ENCODE measurements at places on chromosomes 13 and 19.

- DNase-seq = no peak
Observed at GRCh38 chr13:44210525-44210924, 163.1 kb upstream of the SERP2 start.

DNA sequence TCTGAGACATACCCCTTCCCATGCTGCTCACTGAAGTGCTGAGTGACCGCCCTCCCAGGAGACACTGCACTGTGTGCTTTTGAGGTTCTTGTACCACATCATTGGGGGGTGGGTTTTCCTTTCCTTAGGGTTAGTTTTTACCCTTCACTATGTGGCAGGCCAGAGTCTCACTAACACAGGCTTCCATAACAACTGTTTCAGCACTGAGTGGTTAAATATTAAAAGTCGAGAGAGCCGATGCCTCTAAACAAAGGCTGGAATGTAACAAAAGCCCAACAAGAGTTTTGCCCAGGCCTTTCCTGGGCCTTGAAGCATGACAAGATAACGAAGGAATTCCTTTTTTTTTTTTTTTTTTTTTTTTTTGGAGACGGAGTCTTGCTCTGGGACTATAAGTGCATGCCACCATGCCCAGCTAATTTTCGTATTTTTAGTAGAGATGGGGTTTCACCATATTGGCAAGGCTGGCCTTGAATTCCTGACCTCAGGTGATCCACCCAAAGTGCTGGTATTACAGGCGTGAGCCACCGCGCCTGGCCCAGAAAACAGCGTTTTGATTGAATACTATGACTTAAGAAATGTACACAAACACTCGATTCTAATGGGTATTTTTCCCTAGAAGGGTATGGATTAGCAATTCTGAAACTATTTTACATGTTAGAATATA is 46.5 kb downstream of the ZNF823 start:
- DNase-seq = no peak

GRCh38 chr13:28455580-28456194 is 39.2 kb downstream of the FLT1 start:
- no peak for DNase-seq

DNA sequence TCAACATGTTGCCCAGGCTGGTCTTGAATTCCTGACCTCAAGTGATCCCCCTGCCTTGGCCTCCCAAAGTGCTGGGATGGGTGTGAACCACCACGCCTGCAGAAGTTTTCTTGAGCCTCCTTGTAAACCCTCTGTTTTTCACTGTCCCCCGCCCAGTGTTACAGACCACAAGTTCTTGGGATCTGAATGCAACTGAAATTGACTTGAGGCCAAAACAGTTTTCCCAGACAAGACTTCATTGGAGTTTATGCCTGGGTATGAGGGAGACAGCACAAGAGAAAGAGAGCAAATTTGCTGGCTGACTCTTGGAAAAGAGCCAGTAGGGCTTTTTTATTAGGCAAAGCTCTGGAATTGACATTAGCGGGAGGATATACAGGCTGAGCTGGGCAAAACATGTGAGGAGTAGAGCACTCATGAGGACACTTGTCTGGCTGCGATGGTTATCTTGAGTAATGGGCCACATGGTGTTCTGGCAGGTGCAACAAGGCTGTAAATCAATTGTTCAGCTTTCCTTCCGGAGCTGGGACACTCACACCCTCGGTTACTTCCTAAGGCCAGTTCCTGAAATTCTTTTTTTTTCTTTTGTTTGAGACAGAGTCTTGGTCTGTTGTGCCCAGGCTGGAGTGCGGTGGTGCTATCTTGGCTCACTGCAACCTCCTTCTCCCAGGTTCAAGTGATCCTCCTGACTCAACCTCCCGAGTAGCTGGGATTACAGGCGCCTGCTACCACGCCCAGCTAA is 12.7 kb upstream of the HNRNPL start:
- peak; percentile 78 for DNase-seq

DNA sequence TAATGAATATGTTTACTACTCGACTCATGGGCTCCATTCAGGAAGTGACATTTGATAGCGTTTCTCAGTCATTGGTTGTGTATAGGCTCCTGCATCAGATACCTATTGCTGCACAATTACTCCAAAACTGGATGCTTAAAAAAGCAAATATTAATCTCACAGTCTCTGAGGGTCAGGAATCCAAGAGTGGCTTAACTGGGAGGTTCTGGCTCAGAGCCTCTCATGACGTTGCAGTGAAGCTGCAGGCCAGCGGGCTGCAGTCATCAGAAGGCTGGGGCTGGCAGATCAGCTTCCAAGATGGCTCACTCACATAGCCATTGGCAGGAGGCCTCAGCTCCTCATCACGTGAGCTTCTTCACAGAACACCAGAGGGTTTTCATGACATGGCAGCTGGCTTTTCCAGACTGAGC is 525.1 kb upstream of the NBEA start:
- DNase-seq = no peak

DNA sequence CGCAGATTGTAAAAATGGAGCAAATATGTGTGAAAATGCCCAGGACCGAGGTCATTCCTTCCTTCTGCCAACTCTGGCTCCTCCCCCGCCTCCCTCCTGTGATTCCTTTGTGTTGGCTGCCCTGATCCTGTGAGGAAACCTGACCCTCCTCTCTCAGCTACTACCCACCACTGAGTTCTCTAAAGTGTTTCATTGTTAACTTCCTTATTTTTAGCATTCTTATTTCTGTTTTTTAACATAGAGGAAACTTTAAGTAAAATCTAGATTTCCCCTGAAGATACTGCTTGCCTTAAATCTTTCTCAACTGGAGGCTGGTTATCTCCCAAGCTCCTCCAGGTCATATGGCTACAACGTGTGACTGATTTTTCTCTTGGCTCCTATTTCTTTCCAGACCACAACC is 21.7 kb upstream of the FBXL3 start:
- DNase-seq = no peak

DNA sequence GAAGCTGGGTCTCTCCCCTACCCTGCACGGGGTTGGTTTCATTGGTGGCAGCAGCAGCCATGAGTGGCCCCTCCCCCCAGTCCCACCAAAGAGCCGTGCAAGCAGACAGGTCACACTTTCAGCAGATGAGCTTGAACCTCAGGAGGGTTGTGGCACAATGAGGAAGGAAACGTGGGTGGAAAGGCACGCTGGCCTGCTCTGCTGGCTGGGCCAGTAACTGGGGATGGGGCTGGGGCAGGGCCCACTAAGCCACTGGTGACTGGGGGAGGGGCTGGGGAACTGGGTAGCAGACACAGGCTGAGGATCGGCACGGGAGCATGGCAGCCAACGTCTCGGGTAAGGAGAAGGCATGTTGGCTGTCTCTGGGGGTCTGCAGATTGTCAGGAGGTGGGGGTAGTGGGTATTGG is at the start of gene P2RY11:
Gene P2RY11, plus strand, starts transcription at position 289 of the 407 bp plus-strand sequence. Its CDS starts 29 bp downstream, at position 318.
- no peak for DNase-seq

GRCh38 chr19:58559275-58560006 is 1.0 kb upstream of the UBE2M start:
- peak; percentile 94 for DNase-seq

DNA sequence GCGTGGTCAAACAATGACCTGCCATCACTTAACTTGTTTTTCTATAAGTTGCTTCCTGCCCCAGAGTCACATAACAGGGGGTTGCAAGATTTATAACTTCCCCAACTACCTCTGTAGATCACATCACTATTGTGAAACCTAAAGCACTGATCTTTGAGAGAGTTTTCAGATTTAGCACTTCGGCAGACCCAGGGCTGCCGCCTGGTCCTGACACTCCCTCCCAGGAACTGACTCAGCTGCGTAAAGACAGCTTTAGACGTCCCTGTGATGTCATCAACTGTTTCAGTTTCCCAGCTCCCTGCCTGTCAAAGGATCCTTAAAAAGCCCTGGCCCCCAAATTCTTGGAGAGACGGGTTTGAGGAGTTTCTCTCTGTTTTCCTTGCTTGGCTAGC is 33.3 kb downstream of the IGFL2 start:
- no peak for DNase-seq

DNA sequence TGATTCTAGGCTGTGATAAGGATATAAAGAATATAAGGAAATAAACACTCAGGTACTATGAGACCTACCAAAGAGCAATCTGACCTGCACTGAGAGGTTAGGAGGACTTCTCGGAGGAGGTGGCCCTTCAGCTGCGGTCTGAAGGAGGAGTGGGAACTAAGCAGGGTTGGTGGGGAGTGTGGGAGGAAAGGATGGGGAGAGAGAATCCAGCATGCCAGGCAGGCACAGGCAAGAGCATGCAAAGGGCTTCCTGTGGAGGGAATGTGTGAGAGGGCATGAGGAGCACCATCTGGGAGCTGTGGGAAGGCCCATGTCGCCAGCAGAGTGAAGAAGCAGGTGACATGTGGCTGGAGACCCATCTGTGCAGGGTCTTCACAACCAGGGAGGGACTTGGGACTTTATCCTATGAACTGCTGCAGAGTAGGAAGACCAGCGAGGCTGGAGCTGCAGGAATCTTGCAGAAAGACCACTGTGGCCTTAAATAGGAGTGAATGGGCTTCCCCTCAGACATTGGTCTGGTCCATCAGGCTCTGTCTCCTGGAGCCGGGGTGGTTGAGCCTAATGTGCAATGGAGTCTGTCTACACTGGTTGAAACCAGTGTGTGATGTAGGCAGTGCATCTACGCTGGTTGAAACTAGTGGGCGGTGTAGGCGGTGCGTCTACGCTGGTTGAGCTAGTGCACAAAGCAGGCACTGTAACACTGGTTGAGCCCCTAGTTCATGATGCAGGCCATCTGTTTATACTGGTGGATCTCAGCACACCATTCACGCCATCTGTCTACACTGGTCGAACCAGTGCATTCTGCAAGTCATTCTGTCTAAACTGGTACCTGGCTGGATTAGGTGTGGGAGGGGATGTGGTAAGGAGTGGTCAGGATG is 6.4 kb downstream of the CHST8 start:
- DNase-seq = no peak

DNA sequence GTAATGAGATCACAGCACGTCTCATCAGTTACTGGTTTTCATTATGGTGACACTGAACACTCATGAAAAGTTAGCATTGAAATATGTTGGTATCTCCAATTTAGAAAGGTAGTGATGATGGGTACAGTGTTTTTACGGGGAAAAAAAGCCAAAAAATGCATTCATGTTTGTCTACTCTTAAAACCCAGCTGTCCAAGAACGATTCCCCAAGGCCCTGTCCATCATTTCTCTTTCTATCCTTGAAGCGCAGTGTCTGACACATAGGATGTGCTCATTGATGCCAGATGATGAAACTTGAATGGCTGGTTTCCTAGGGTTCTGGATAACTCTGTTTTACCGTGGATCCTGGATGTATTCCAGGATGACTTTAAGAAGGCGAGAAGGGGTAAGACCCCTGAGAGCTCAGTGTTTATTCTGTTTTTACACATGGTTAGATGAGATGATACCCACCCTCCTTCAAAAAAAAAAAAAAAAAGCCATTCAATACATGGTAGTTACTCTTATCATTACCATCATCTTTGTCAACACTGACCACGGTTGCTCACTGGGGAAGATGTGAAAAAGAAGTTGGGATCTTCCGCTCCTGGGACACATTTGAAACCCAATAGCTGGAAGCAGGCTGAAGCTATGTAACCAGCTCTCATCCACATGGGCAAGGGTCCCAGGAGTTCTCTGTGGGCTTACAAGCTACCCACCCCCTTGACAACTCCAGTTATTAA is 22.5 kb downstream of the SERP2 start:
- DNase-seq = no peak

DNA sequence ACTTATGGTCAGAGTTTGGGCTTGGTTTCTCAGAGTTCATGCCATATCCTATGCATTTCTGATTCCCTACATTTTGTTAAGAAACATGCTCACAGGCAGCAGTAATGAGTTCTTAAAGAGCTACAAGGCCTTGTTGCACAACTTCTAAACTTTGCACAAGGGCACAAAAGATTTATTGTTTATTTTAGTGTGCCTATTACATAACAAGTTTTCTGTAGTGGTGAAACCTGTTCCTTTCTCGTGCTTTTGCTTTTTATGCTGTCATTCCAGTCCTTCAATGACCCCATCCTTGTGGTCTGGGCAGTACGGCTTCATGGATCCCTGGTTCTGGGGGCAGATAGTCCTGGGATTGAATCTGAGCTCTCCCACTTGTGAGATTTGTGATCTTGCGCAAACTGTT is 17.8 kb downstream of the ZNF507 start:
- peak; percentile 34 for DNase-seq

- no peak for DNase-seq
Observed at GRCh38 chr13:77036279-77036678, 9.3 kb upstream of the FBXL3 start.

DNA sequence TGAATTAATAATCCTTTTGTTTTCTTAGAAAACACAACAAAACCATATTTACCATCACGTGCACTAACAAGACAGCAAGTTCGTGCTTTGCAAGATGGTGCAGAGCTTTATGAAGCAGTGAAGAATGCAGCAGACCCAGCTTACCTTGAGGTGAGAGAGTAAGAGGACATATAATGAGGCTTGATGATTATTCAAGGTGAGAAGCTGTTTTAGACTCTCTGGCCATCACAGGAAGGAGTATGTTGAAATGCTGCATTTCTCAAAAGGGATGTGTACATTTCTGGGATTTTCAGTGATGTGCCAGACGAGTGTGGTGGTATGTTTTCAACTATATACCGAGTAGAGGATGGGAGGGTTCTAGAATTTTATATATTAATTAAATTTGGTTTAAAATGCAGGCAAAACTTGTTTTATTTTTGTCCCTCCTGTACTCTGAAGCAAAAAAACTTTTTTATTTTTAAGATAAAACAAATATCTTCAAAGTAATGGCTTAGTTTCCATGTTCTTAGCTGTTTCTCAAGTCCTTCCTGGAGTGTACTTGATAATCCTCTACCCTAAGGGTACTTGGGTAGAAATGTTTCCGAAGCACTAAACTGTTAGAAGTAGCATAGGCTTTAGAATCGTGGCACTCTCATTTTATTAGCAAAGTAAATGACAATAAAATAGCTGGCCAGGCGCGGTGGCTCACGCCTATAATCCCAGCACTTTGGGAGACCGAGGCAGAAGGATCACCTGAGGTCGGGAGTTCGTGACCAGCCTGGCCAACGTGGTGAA is 51.1 kb downstream of the N4BP2L1 start:
- DNase-seq = no peak

DNA sequence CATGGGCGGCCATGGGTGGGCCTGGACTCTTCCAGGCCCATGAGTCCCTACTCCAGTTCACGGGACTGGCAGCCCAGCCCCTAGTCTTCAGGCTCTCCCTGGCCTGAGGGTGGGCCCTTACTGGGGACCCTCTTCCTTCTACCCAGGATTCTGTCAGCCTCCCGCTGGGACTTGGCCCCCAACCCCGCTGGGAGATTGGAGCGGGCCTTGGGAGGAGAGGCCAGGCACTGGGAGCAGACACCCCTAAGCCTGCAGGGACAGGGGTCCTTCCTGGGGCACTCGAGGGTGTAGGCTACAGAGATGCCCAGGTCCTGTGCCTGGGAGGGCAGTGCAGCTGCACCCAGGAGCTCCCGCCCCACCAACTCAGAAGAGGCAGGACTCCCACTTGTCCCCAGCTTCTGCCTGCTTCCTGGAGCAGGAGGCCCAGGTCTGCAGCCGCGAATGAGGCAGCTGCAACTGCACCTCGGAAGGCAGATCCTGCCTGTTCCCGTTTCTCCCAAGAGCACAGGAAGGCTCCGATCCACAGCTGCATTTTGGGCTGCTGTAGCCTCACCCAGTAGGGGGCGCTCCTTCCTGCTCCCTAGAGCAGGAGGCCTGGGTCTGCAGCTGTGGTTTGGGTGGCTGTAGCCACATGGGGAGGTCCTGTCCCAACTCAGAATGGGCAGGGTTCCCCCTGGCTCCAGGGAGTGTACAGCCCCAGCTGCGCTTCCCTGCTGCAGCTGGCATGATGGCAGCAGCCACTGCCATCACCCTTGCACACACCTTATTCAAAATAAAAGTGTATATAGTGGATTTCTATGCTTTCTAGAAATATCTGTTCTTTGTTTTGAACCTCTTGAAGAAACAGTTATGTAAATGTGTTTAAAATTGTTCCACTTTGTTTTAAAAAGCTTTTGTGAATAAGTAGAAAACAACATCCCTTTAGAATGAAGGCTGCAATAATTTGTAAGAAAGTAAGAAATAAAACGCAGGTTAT is 46.8 kb downstream of the TEX26 start:
- peak; percentile 30 for DNase-seq
